Chondrocyte (in vitro differentiated cells): ENCODE measurements at places on chromosomes 11 and 22. TPM values are rescaled to one million over a fixed set of nuclear protein-coding genes. Genes with fewer than 3 reads are reported as not detected.

- DNase-seq, result peak; percentile 9
- H3K36me3 ChIP-seq, result no peaks in the 10 kb centered on the region
- H3K27ac ChIP-seq, result no peak overlapping the region
- peaks cover 43% of the 10 kb centered on the region for H3K27me3 ChIP-seq
- H3K4me3 ChIP-seq, result no peak overlapping the region
Observed at GRCh38 chr11:71206186-71206585, 46.2 kb downstream of the SHANK2 start.

C11orf52 gene
- total RNA-seq, result 0.67 to 2.0 TPM (median 0.72 TPM) in 3 replicates

DNA sequence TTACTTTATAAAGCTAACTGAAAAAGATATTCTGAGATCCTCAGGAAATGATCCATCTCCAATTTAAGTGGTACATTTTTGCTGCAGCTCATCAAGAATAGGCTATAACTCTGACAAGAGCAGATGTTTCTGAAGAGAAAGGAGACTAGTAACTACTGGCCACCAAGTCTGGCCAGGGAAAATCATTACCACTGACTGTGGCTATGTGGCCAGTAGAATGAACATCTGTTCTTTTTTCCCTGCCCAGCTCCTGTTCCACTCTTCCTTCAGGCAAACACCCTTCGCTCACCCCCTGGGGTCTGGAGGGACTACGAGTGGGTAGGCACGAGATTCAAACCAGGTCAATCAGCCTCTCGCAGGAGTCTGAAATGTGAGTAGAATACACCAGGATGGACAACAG, 23.9 kb downstream of the TMEM123 start:
- H3K36me3 ChIP-seq, result peaks cover 7% of the 10 kb centered on the region
- H3K27ac ChIP-seq, result no peak overlapping the region
- DNase-seq, result no peak
- peaks cover 30% of the 10 kb centered on the region for H3K4me1 ChIP-seq
- no peak overlapping the region for H3K4me3 ChIP-seq

DNA sequence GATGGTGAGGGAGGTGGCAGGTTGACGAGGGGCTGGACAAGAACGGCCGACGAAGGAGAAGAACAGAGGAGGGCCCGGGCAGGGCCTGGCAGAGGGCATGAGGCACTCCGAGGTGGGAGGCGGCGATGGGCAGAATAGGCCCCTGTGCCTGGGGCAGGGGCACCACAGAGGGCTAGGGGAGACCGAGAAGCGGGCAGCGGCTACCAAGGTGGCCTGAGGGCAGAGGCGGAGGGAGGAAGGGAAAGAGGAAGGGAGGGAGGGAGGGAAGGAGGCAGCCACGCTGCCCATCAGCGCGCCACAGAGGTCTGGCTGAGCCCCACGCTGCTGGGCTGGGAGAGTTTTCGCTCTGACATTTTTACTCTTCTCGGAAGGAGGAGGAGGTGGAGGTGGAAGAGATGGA, 11.3 kb downstream of the LSP1 start:
- H3K4me1 ChIP-seq, result peaks cover 14% of the 10 kb centered on the region
- no peak for DNase-seq
- peak overlapping the region; percentile 96 for H3K27ac ChIP-seq

DNA sequence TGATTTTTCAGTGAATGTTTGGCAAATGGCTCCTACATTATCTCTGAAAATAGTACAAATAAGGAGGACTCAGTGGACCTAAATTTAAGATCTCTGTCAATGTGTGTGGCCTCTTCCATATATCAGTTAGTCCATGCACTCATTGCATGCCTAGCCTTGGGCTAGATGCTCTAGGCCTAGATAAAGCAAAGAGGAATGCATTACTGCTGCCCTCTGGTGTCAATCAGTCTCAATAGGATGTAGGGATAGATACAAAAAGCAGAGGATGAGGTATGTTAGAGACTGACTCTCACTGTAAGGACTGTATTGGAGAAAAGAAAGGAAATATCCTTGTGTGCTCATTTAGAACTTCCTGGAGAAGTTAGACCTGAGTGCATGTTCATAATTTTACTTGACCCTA, 42.0 kb downstream of the MS4A2 start:
- no peaks in the 10 kb centered on the region for H3K36me3 ChIP-seq
- H3K4me3 ChIP-seq, result no peak overlapping the region

- no peak for DNase-seq
- H3K36me3 ChIP-seq, result peaks cover 35% of the 10 kb centered on the region
- H3K27me3 ChIP-seq, result no peaks in the 10 kb centered on the region
- H3K27ac ChIP-seq, result no peak overlapping the region
- peaks cover 34% of the 10 kb centered on the region for H3K4me1 ChIP-seq
Observed at GRCh38 chr11:12509371-12509770, 132.0 kb downstream of the PARVA start.

SMTNL1 gene
- total RNA-seq, result not detected in 3 replicates

- no peak overlapping the region for H3K27ac ChIP-seq
- peaks cover 6% of the 10 kb centered on the region for H3K4me1 ChIP-seq
- no peak overlapping the region for H3K4me3 ChIP-seq
Observed at GRCh38 chr22:38062791-38063190, 5.6 kb downstream of the PICK1 start.

DNA sequence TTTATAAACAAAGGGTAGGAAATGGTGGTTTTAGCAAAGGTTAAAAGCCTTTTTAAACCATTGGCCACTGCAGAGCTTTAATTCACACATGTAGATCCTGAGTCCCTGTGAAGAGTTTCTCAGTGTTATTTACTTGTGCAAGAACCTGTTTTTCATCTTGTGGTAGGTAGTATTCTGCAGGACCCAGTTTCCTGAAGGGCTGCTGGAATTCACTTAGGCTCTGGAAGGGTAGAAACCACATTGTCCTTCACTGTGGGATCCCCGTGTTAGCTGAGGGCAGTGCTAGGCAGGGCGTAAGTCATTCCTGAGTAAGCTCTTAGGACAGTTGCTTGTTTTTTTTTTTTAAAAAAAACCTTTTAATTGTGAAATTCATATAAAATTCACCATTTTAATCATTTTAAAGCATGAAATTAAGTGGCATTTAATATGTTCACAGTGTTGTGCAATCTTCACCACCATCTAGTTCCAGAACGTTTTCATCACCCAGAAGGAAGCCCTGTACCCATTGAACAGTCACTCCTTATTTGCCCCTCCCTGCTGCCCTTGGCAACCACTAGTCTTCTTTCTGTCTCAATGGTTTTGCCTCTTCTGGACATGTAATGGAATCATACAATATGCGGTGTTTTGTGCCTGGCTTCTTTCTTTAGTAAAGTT, 77.7 kb downstream of the C22orf31 start:
- no peak overlapping the region for H3K4me3 ChIP-seq
- peaks cover 37% of the 10 kb centered on the region for H3K4me1 ChIP-seq
- H3K27ac ChIP-seq, result no peak overlapping the region
- H3K36me3 ChIP-seq, result no peaks in the 10 kb centered on the region
- no peaks in the 10 kb centered on the region for H3K27me3 ChIP-seq
- DNase-seq, result no peak

- DNase-seq, result no peak
- no peaks in the 10 kb centered on the region for H3K27me3 ChIP-seq
- peak overlapping the region; percentile 28 for H3K27ac ChIP-seq
- H3K4me3 ChIP-seq, result no peak overlapping the region
Observed at GRCh38 chr11:130728185-130729180, 187.8 kb downstream of the SNX19 start.

ZBTB16 gene
- total RNA-seq, result 18.5 to 22.0 TPM (median 21.9 TPM) in 3 replicates

GRCh38 chr11:73334384-73335203, 26.5 kb downstream of the ARHGEF17 start:
- peak overlapping the region; percentile 93 for H3K27ac ChIP-seq
- H3K4me3 ChIP-seq, result peak overlapping the region; percentile 49
- peaks cover 70% of the 10 kb centered on the region for H3K4me1 ChIP-seq
- no peaks in the 10 kb centered on the region for H3K27me3 ChIP-seq

- no peak overlapping the region for H3K27ac ChIP-seq
- DNase-seq, result no peak
- H3K27me3 ChIP-seq, result no peaks in the 10 kb centered on the region
- no peaks in the 10 kb centered on the region for H3K36me3 ChIP-seq
Observed at GRCh38 chr22:45959719-45960476, 17.1 kb downstream of the WNT7B start.
